ENCODE measurements at places on chromosomes 5 and 9.
A peak's percentile ranks its signal among the peaks of the same experiment; 100 is the strongest.

DNA sequence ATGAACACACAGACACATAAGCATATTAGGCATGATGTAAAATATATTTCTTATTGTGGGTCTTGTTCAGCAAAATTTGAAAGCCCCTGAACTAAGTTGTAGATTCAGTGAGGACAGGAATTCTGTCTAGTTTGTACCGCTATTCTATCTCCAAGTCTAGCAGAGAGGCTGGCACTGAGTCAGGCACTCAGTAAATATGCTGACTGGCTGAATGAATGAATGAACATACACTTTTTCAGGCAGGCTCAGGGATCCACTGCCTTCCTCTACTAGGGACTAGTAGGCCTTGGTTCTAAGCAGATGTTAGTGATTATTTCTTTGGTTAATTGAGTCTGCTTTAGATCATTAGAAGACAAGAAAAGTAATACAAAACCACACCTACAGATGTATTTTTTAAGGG is 157.5 kb downstream of the ZSWIM6 start:
- H3K27me3 ChIP-seq: no peaks in the 10 kb centered on the region
- H3K4me1 ChIP-seq: peaks cover 17% of the 10 kb centered on the region
- no peak for DNase-seq
- peaks cover 14% of the 10 kb centered on the region for H3K36me3 ChIP-seq

GRCh38 chr5:157166214-157167213 is at the start of gene GARIN3:
Gene GARIN3, minus strand, starts transcription at chr5:157166264. Its CDS starts 96 bp downstream, at chr5:157166168.
- no peak for DNase-seq
- H3K4me1 ChIP-seq: peaks cover 7% of the 10 kb centered on the region
- H3K27me3 ChIP-seq: peaks cover 37% of the 10 kb centered on the region
- no peaks in the 10 kb centered on the region for H3K36me3 ChIP-seq
- no peak within 1 kb of the TSS for H3K27ac ChIP-seq

- H3K27ac ChIP-seq: no peak overlapping the region
- H3K4me1 ChIP-seq: peaks cover 15% of the 10 kb centered on the region
- H3K4me3 ChIP-seq: no peak overlapping the region
- DNase-seq: peak; percentile 27
- peaks cover 13% of the 10 kb centered on the region for H3K27me3 ChIP-seq
These were observed 31.1 kb upstream of the CPLX2 start for GRCh38 chr5:175840050-175840841.

- no peak overlapping the region for H3K27ac ChIP-seq
- DNase-seq: peak; percentile 47
- H3K27me3 ChIP-seq: no peaks in the 10 kb centered on the region
- H3K4me3 ChIP-seq: no peak overlapping the region
- peaks cover 10% of the 10 kb centered on the region for H3K4me1 ChIP-seq
- H3K36me3 ChIP-seq: no peaks in the 10 kb centered on the region
These were observed 34.2 kb upstream of the GRPEL2 start for GRCh38 chr5:149310947-149311658.

- H3K36me3 ChIP-seq: peaks cover 9% of the 10 kb centered on the region
- no peaks in the 10 kb centered on the region for H3K27me3 ChIP-seq
- H3K4me1 ChIP-seq: peaks cover 15% of the 10 kb centered on the region
- DNase-seq: no peak
- H3K4me3 ChIP-seq: no peak overlapping the region
These were observed 9.2 kb upstream of the MXD3 start for GRCh38 chr5:177320879-177321278.

DNA sequence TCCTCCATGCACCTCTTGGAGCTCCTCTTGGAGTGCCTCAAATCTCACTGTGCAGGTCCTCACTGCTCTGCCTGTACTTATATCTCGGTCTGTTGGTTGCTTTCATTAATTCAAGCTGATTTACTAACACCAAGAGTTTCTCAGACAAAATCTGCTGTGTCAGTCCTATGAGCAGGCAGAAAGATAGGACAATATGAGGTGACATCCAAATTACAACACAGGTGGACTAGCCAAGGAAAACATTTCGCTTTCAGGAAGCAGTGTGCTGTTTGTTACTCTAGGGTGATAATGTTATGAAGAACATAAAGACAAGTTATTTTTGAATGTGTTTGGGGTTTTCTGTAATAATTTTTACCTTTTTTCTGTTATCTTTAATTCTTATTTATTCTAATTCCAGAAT is 264.1 kb upstream of the ANKH start:
- DNase-seq: no peak
- H3K27ac ChIP-seq: no peak overlapping the region
- no peaks in the 10 kb centered on the region for H3K36me3 ChIP-seq
- no peaks in the 10 kb centered on the region for H3K4me1 ChIP-seq
- H3K27me3 ChIP-seq: peaks cover 2% of the 10 kb centered on the region

Data from HFFc6 (cell line).